Colonic mucosa (tissue), 4 donors: ENCODE measurements at places on chromosomes 4 and X. TPM values are rescaled to one million over a fixed set of nuclear protein-coding genes. Genes with fewer than 3 reads are reported as not detected.

DNA sequence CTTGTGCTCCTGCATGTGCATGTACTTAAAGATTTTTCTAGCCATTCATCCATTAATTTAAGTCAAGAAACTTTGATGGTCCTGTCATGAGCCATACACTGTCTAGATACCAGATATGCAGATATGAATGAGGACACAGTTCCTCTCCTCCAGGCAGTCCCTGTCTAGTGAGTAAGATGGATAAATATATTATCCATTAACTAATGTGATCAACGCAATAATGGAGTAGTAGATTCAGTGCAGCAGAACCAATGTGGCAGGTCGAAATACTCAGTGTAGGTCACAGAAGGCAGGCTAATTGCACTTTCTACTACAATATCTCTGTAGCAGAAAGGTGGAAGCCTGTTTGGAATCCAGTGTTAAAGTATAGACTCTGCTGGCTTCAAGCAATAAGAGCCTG lies 112.5 kb downstream of the PCDH7 start:
- no peaks in the 10 kb centered on the region for H3K27me3 ChIP-seq
- no peaks in the 10 kb centered on the region for H3K36me3 ChIP-seq
- DNase-seq: no peak

GRCh38 chr4:174255786-174256185 lies 27.7 kb downstream of the FBXO8 start:
- H3K36me3 ChIP-seq: no peaks in the 10 kb centered on the region
- H3K4me1 ChIP-seq: no peaks in the 10 kb centered on the region
- H3K27ac ChIP-seq: no peak overlapping the region

- H3K27ac ChIP-seq: no peak overlapping the region
- no peaks in the 10 kb centered on the region for H3K4me1 ChIP-seq
- no peaks in the 10 kb centered on the region for H3K36me3 ChIP-seq
Measured at GRCh38 chr4:87559090-87559837, 30.1 kb upstream of the SPARCL1 start.

- H3K27me3 ChIP-seq: peaks cover 45% of the 10 kb centered on the region
- DNase-seq: no peak
- peaks cover 7% of the 10 kb centered on the region for H3K4me1 ChIP-seq
- no peak overlapping the region for H3K27ac ChIP-seq
Measured at GRCh38 chrX:40088803-40089540, 8.8 kb downstream of the BCOR start.

- no peaks in the 10 kb centered on the region for H3K4me1 ChIP-seq
- H3K36me3 ChIP-seq: no peaks in the 10 kb centered on the region
- no peak overlapping the region for H3K27ac ChIP-seq
- no peak for DNase-seq
Measured at GRCh38 chr4:53234111-53234510, 131.8 kb downstream of the SCFD2 start.

Gene FGB
- total RNA-seq: 0.13 TPM

DNA sequence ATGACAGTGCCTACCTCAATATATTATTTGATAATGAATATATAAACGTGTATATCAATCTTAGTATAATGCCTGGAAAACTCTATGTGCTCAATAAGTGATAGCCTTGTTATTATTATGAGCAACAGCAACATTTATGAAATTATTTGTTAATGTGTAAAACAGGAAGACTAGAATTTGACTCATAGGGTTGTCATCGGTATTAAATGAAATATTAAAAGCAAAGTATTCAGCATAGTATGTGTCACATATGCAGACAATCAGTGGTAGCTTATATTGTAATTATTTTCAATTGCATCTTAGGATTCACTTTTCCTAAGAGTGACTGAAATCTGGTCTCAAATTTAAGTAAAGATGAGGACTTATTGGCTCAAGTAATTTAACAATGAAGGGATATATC lies 24.6 kb downstream of the SPANXD start:
- no peaks in the 10 kb centered on the region for H3K27me3 ChIP-seq
- no peak overlapping the region for H3K4me3 ChIP-seq
- no peaks in the 10 kb centered on the region for H3K4me1 ChIP-seq
- H3K27ac ChIP-seq: no peak overlapping the region

DNA sequence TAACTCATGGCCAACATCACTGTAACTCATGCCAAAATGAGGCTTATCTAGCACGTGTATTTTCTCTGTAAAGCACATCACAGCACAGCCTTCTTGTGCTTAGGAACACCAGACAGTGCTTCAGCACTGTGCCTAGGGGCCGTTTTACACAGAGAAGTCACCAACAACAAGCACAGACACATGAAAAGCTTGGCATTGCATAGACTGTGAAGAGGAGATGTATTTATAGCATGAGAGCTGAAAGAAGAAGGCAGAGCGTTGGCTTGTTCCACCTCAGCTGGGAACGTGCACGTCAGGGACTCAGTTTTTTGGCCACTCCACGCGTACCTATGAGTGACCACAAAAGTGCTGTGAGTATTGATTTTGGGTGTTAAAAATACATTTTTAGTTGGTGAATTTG lies 116.3 kb upstream of the SFRP2 start:
- no peak overlapping the region for H3K27ac ChIP-seq
- no peaks in the 10 kb centered on the region for H3K4me1 ChIP-seq
- no peaks in the 10 kb centered on the region for H3K36me3 ChIP-seq
- no peaks in the 10 kb centered on the region for H3K27me3 ChIP-seq
- no peak for DNase-seq

DNA sequence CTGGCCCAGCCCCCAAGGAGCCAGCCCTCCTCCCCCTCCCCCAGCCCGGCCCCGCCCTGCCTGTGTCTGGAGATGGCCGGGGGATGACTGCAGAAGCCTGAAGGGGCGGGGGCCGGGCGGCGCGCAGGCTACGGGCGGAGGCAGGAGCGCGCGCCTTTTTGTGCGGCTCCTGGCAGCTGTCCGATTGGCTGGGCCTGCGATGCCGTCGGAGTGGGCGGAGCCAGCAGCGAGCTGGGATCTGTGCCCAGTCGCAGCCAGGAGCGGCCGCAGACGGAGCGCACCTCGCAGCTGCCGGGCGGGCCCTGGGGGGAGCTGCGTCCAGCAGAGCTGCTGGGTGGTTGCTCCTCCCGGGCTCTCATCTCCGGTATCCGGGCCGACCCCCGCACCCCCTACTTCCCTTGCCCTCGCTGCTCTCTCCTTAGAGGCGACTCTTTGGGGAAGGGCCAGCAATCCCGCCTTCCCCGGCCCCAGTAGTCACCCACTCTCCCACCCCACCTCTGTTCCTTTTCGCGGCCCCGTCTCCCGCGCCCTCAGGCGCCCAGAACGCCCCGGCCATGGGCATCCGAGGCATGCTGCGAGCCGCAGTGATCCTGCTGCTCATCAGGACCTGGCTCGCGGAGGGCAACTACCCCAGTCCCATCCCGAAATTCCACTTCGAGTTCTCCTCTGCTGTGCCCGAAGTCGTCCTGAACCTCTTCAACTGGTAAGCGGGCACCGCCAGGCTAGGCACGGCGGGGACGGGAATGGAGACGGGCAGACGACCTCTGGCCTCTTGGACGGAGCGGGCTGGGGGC lies at the start of gene GABRQ:
Gene GABRQ (plus strand): TSS at position 247 of the 794 bp plus-strand sequence. CDS start 308 bp downstream, at position 555.
- H3K27ac ChIP-seq: no peak within 1 kb of the TSS
- H3K36me3 ChIP-seq: no peaks in the 10 kb centered on the region
- no peak within 1 kb of the TSS for H3K4me3 ChIP-seq

Gene LRRC66
- total RNA-seq: 6.1 TPM

DNA sequence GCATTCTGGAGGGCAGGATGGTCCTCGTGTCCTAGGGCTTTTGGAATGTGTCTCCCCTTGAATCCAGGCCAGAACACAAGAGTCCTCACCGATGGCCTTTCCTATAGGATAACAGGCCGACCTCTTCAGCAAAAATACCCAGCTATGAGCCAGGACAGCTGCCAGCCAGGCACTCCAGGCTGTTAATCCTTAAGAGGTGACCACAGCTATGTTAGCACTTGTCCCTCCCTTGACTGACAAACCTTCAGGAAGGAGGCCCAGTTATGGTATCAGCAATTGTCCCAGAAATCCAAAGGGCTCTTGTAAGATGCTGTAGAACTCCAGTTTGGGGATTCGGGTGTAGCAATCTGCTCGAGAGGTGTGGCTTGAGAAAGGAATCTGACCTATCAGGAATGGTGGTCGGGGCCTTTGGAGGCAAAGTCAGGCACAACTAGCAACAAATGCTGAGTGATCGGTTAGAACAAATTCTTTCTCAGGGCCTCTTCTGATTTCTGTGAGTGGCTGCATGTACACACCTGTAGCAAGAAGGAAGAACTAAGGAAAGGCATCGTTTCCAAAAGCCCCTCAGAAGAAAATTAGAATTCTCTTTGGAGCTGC lies 54.6 kb downstream of the PTCHD1 start:
- no peaks in the 10 kb centered on the region for H3K36me3 ChIP-seq
- no peak for DNase-seq
- no peak overlapping the region for H3K27ac ChIP-seq
- H3K4me3 ChIP-seq: no peak overlapping the region
- no peaks in the 10 kb centered on the region for H3K4me1 ChIP-seq

- H3K27ac ChIP-seq: peak overlapping the region; percentile 81
- no peaks in the 10 kb centered on the region for H3K27me3 ChIP-seq
- DNase-seq: no peak
- H3K4me1 ChIP-seq: no peaks in the 10 kb centered on the region
- H3K36me3 ChIP-seq: no peaks in the 10 kb centered on the region
Measured at GRCh38 chr4:39044956-39045826, 13.0 kb upstream of the TMEM156 start.

Gene POU4F2
- not detected for total RNA-seq

Gene DGKK
- total RNA-seq: not detected

DNA sequence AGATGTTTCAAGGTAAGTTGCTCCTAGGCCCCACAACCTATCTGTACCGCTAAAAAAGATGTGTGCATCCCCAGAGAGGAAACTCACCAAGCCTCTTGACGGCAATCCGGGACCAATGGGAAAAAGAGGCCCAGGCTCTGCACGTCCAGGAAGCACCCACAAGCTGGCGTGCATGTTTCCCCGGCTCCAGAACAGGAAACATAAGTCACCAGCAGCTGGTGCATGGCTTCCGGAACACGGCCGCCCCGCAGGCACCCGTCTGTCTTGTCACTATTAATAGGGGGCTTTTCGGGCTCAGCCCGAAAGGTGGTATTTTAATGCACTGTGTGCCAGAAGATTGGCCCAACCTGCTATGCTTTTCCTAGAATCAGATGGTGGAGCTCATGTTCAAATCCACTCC lies 22.2 kb downstream of the CRMP1 start:
- no peak overlapping the region for H3K4me3 ChIP-seq
- no peaks in the 10 kb centered on the region for H3K27me3 ChIP-seq
- no peaks in the 10 kb centered on the region for H3K36me3 ChIP-seq
